ENCODE measurements at places on chromosomes 3 and 15. TPM values are rescaled to one million over a fixed set of nuclear protein-coding genes. Genes with fewer than 3 reads are reported as not detected.

- DNase-seq = no peak
Observed at GRCh38 chr3:11198070-11198469, 43.8 kb downstream of the HRH1 start.

DNA sequence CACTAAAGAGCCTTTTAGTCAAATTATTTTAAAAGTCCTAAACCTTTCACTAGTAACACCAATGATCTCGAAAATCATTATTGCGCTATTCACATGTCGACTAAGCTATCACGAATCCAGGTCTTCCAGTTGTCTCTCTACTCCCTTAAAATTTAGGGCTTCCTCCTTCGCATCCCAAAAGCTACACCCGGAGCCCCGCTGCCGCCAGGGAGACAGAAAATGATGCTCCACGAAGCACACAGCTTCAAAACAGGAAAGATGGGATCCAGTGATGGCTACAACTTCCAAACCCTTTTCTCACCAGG, 253 bp downstream of the IFT80 start:
- no peak for DNase-seq

Gene PP2D1
- not detected for total RNA-seq

Gene TICRR
- 0.30 TPM for total RNA-seq

Gene EIF2B5
- 51.0 TPM for total RNA-seq

DNA sequence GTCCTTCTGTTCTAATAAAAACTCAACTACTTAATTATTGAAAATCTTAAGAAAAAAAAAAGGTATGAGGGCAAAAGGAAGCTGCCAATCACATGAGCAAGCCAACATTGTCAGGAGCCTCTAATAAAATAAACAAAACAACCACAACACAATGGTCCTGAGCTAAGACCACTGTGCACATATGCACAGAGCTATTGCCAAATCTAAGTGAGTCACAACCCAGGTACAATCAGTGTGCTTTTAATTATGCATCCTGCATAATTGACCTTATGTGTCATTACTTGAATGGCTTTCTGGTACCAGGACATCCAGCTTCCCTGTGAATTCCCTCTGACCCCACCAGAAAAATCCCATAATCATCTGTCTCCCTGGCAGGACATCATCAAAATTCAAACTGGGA, 639.8 kb downstream of the MAGI1 start:
- DNase-seq = no peak

Gene CCDC54
- not detected for total RNA-seq

Gene P3H2
- not detected for total RNA-seq

Gene CHL1
- total RNA-seq = not detected

Gene LRRIQ4
- not detected for total RNA-seq

Gene AHSG
- not detected for total RNA-seq

GRCh38 chr3:50287262-50287661, 5.0 kb downstream of the IFRD2 start:
- DNase-seq = no peak

Gene C2CD4A
- 0.17 TPM for total RNA-seq

DNA sequence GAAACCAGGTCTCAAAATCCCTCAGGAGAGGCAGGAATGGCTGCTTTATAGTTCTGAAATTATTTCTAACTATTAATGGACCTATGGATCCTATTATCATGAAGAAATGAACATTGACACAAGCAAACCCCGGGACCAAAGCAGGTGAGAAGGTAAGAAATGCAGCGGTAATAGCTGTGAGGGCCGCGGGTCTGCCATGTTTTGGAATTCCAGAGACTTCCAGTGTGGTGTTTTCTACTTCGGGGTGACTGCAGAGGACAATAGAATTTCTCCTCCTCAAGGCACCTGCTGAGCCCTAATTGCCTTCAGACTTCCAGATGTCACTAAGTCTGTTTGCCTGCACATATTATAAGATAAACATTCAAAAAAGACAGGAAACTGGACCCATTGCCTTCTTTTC, 437.4 kb downstream of the GABRG3 start:
- no peak for DNase-seq

- no peak for DNase-seq
Observed at GRCh38 chr15:93941697-93942096, 289.7 kb upstream of the MCTP2 start.

- no peak for DNase-seq
Observed at GRCh38 chr3:148335612-148336011, 362.1 kb upstream of the AGTR1 start.

DNA sequence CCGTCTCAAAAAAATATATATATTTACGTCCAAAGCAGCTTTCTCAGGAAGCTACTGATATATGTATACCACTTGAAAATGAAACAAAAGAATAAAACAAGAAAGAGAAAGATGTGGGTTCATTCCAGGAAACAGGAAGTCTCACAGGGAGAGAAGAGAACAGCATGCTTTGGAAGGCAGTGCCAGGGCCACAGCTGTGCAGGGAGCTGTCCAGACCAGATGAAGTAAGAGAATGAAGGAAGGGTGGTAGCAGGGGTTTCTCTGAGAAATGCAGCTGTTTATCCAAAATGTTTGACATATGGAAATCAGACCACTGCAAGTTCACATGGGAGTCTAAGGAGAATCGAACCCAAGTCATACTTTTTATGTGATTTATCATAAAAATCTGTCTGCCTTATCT, 8.9 kb upstream of the GPR27 start:
- DNase-seq = no peak

Gene CHRNB4
- total RNA-seq = not detected

Gene PLSCR1
- total RNA-seq = 7.2 TPM

Gene ALDH1L1
- total RNA-seq = not detected

DNA sequence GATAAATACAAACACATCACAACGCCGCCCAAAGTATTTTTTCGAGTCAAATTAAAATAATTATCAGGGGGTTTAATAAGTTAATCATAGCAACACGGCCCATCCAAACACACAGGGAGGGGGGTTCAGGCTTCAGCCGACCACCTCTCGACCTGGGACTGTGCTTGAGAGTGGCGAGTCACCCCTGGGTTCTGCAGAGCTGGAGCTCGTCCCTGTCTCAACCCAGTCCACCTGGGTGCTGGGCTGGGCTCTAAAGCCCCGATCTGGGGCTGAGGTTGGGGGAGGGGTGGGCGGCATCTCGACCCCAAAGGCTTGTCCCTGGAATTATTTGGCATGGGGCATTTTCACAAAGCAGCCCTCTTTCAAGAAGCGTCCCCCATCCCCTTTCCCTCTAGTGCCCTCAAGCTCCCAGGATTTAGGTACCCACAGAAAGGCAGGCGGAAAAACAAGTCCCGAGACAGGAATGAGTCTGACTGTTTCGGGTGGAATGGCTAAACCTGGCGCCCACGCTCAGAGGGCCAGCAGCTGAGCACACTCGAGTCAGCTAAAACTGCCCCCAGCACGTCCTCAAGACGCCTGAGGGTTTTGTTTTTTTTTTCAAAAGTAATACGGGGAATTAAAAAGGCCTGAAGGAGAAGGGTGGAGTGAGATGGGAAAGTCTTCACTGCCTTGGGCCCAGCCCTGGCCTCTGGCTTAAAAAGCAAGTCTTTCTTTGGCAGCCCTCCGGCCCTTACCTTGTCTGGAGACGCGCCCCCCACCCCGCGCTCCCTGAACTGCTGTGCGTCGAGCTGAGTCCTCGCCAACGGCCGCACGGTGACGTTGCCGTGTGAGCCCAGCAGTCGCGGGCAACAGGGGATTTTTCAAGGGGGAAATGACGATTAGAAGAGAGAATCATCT, 32.5 kb downstream of the NR2F2 start:
- no peak for DNase-seq

DNA sequence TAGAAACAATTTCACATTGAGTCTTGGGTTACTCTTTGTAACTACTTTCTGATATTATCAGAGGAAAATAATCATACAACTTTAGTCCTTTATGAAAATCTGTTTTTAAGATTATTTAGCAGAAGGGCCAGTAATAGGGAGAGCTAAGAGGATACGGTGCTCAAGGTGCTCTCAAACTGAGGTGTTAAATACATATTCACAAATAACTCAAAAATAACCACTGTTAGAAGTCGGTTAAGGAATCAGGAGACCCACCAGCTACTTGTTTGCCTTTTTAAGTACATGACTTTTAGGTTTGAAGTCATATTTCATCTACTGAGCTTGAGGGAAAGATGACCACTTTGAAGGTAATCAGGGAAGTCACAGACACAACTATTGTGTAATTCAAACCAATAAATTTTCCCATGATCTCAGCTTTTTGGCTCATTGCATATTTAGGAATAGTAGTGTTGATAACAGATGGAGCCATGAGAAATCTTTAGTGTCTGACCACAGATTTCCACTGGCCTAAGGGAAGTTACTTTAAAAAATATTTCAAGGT, 1.4 kb upstream of the RSRC1 start:
- DNase-seq = no peak

DNA sequence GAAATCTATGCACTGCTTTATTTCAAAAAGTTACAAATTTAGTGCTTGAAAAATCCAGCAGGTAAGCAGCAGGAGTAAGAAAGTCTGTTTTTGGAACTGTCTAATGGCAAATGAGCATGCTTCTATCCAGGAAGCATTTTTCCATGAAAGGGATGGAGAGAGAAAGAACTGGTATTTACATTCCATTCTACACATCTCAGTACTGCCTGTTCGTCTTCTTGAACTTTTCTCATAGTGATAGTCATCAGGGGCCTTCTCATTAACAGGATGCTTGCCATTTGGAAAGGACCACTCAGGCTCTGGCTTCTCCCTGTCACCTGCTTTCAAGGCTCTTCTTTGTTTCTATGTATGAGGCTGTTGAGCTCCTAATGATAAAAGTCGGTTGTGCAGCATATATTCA, 267.3 kb upstream of the IL12A start:
- DNase-seq = no peak

- DNase-seq = no peak
Observed at GRCh38 chr3:193790086-193790990, 197.3 kb downstream of the OPA1 start.

DNA sequence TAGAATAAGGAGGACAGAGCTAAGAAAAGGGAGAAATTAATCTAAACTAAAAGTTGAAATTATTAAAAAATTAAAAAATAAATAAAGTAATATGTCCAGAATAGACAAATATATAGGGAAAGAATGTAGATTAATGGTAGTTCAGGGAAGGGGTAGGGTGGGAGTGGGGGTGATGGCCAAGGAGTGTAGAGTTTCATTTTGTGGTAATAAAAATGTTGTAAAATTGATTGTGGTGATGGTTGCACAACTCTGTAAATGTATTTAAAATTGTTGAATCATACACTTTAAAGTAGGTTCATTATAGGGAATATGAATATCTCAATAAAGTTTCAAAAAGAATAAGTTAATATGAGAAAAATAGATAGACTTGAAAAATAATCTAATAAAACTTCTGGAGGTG, 21.0 kb upstream of the FNDC3B start:
- DNase-seq = no peak

GRCh38 chr3:173730391-173730790, 332.8 kb downstream of the NLGN1 start:
- DNase-seq = no peak

GRCh38 chr3:158863247-158863646, 61.4 kb downstream of the MFSD1 start:
- DNase-seq = no peak

DNA sequence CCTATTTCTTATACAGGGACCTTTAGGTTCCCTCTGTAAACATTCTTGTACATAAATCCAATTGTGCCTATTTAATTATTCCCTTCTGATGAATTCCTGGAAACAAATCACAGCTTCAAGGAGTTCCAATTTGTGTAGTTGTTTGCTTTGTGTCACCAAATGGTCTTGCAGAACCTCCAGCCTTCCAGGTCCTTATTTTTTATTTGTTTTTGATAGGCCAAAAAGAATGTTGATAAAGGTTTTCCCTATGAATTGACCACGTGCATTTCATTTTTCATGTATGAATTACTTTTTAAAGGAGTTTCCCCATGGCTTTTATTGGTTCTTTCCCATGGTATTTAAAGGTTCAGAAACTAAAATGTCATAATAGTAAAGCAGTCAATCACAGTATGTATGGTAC, 243.0 kb downstream of the NAALADL2 start:
- DNase-seq = no peak

Gene CSPG4
- not detected for total RNA-seq

DNA sequence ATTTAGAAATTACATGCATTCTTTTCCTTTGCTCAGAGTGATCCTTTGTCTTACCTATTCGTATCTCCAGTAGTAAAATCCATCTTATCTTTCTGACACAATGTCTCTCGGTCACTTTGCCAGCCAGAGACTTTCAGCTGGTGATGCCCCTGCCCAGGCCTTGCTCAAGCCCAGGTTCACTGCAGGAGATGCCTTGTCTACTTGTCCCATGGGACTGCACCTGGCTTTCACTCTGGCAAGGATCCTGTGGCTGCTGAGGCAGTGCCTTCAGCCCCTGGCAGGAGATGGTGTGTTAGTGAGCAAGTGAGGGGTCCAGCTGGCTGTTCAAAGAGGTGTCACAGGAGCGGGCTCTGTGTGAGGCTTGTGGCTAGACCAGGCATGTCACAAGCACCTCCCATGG, 1268.9 kb downstream of the OTOL1 start:
- no peak for DNase-seq

DNA sequence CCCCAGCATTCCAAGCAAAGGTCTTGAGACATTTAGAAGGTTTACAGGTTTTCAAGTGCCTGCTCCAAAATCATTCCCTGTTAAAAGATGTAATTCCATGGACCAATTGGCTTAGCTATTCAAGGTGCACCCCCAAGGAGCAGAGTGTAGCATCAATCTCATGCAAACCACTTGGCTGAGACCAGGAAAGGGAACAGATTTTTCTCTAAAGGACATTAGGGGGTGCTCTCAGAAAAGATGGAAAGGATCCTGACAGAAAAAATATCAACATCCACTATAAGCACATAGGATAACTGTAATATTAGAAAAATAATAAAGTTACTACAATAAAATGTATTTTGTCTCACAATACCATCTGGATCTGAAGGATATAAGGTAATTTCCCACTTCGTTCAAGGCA, 328.0 kb upstream of the CDIN1 start:
- DNase-seq = no peak

Gene RTP4
- total RNA-seq = 4.6 TPM

DNA sequence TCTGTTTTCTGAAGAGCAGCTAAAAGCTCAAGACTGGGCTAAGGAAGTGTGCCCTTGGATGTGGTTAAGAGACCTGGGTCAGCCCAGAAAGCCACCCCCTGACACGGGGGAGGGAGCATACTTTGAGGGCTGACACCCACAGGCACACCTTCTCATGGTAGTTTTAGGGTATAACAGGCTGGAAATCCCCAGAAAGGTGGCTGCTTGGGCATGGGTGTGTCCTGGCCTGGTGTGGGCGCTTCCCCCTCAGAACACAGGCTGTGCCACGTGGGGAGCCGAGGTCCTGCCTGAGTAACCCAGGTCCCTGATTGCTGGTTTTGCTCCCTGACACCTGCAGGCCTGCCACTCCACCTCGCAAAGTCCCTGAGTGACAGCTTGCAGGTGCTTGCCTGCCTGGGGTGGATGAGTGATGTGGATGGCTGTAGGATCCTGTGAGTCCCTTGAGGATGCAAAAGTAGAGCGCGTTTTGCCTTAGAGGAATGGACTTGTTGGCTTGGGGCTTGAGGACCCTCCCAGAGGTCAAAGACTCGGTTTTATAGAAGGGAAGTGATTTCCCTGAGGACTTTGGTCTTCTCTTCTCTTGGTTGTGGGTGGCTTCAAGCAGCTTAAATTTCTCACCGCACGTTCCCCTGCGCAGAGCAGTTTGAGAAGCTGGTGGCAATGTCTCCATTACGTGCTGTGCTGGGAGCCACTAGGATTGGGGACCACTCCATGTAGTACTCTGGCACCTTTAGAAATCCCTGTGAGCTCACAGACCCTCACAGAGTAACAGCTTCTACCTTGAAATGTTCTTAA, 94.4 kb downstream of the DNASE1L3 start:
- peak; percentile 83 for DNase-seq

Gene CNTN6
- not detected for total RNA-seq

Measured in CD4-positive, CD25-positive, alpha-beta regulatory T cell (primary cell).